Caki2 (cell line): ENCODE measurements at places on chromosomes 5 and 9. TPM values are rescaled to one million over a fixed set of nuclear protein-coding genes. Genes with fewer than 3 reads are reported as not detected.

Gene FAXDC2
- total RNA-seq, result 0.26 and 4.2 TPM in 2 replicates

Gene IFNA13
- not detected in 2 replicates for total RNA-seq

Gene LCN9
- total RNA-seq, result not detected in 2 replicates

Gene WDR38
- total RNA-seq, result not detected in 2 replicates

Gene GPRIN1
- 30.1 and 36.8 TPM in 2 replicates for total RNA-seq

Gene RGS7BP
- not detected in 2 replicates for total RNA-seq

Gene RANBP17
- 6.6 and 7.5 TPM in 2 replicates for total RNA-seq

Gene LEAP2
- total RNA-seq, result not detected in 2 replicates

Gene PCDHB14
- 0.29 and 7.7 TPM in 2 replicates for total RNA-seq

Gene ADAMTSL1
- not detected in 2 replicates for total RNA-seq

Gene C5orf58
- not detected in 2 replicates for total RNA-seq

- DNase-seq, result no peak
These were observed at the start of gene FAT2 for GRCh38 chr5:151591144-151591819. TSS of gene FAT2 (minus strand) at chr5:151591331. CDS start at chr5:151568931, 22,400 bp downstream.

- no peak for DNase-seq
These were observed 6.0 kb upstream of the TESK1 start for GRCh38 chr9:35598866-35599590.

DNA sequence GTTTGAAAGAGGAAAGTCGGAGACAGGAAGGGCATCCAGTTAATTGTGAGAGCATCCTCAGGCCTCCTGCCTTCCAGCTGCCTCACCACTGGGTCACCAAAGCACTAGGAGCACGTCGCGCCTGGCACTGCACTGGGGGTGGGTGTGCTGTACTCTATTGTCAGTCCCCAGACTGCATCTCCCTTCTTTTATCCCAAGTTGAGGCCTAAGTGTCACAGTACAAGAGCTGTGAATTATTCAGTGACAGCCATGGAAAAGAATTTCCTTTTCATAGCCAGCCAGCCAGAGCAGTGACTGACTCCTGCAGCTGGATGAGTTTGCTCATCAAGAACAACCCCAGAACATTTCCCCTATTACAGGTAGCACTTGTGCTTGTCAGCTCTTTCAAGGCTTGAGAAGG, 16.3 kb downstream of the CLTA start:
- DNase-seq, result no peak

DNA sequence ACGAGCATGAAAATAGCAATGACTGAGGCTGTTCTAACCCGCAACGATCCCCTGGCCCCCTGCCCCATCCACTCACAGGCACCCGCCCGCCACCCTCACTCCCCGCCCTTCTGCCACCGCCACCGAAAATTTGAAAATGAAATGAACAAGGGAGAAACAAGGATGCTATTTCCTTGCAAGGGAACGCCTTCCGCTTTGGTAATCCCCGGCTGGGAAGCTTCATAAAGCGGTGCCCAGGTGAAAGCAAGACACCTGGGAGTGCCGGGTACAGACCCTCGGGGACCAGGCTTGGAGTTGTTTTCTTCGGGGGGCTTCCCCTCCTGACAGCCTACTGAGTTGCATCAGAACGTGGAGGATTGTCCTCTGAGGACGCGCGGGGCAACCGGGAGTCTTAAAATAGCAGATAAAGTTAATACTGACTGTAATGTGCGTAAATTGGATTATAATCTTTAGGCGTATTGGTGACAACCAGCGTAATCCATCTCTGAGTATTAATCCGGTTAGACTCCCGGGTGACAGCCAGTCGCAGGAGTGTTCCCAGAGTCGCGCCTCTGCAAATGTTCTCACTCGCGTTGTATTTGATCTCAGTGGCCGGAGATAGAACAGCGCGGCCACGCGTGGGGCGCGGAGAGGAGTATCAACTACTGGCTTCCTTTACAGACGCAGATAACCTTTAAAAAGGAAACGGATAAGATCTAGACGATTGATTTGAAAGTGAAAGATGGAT, 885 bp upstream of the MLLT3 start:
- DNase-seq, result no peak

DNA sequence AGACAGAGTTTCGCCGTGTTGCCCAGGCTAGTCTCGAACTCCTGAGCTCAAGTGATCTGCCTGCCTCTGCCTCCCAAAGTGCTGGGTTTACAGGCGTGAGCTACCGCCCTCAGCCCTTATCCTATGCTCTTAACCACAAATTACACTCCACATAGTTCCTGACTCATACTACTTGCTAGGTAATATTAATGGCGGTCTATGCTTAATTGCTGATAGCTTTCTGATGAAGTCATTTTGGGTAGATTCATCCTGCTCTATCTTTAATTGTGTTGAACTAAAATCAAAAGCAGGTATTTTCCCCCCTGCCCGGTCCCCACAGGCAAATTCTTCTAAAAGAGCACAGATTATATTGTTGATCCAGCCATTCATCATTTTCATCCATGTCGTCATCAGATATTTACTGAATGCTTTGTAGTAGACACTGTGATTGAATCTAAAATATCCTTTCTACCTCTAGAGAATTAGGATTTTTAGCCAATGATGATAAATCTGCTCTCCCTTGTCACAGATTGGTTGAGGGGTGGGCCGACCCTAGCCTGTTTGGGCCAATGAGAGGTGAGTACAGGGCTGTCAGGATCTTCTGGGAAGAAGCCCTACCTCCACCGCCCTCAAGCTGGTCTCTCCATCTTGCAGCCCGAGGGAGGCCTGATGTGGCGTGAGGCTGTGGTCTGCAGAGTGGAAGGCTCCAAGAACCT, 144.8 kb downstream of the NR3C1 start:
- peak; percentile 53 for DNase-seq

GRCh38 chr9:126526218-126527108, 87.3 kb upstream of the LMX1B start:
- DNase-seq, result no peak

GRCh38 chr5:56152437-56152836, 80.7 kb downstream of the ANKRD55 start:
- no peak for DNase-seq

DNA sequence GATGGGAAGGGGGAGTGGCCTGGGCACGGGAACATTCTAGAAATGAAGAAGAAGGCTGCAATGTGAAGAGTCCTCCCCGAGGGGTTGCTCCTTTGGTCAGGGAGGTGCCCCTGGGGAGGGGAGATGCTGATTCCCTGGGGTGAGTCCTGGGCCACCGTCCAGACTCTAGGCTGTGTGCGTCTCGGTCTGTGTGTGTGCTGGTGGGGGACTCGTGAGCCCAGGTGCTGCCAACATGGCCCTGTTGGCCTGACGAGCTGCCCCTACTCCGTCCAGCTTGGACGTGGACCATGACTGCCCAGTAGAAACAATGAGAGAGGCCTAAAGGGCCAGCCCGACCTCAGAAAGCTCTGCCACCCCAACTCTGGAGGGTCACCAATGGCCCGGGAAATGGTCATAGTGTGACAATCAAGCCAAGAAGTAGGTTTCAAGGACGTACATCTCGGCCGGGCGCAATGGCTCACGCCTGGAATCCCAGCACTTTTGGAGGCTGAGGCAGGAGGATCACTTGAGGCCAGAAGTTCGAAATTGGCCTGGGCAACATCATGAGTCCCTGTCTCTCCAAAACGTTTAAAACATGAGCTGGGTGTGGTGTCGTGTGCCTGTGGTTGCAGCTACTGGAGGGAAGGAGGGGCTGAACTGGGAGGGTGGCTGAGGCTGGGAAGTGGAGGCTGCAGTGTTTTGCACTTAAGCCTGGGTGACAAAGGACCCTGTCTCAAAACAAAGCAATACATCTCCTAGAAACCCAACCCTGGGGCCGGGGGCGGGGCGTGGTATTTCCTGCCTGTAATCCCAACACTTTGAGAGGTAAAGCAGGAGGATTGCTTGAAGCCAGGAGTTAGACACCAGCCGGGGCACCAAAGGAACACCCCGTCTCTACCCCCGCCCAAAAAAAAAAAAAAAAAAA, 17.0 kb downstream of the LHX3 start:
- no peak for DNase-seq

- DNase-seq, result peak; percentile 3
These were observed 16.1 kb upstream of the MPDZ start for GRCh38 chr9:13295556-13295955.

GRCh38 chr9:95588724-95589588, 72.2 kb upstream of the PTCH1 start:
- DNase-seq, result peak; percentile 77

GRCh38 chr5:177490992-177491391, 6.4 kb downstream of the PDLIM7 start:
- no peak for DNase-seq

DNA sequence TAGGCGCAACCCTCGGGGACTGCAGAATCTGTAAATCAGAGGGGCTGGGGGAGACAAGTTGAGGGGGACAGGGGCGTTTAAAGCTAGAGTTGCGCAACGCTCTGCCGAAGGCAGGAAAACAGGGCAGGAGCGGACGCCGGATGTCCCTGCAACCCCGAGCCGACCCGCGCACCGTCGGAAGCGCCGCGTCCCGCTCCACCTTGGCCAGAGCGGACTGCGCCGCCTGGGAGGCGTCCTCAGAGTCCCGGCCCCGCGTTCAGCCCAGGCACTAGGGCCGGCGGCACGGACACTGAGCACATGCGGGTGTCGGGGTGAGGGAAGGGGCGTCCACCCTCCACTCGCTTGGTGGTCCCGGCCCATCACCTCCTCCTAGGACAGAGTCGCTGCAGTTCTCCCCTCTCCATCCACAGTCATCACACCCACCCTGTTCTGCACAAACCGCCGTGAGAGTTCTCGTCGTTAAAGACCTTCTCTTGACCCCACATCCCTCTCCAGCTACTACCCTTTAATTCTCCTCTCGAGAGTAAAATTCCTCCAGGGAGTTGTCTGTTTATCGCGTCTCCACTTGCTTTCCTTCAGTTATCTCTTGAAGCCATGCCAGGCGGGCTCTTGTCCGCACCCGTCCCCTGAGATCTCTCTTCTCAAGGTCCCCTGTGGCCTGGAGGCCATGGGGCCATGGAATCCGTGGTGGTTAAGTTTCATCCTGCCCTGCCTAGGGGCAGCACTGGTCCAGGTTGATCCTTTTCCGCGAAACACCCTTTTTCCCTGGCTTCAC, 796 bp upstream of the PDLIM7 start:
- DNase-seq, result no peak

- no peak for DNase-seq
These were observed 12.8 kb downstream of the FGFR4 start for GRCh38 chr5:177099422-177100093.

DNA sequence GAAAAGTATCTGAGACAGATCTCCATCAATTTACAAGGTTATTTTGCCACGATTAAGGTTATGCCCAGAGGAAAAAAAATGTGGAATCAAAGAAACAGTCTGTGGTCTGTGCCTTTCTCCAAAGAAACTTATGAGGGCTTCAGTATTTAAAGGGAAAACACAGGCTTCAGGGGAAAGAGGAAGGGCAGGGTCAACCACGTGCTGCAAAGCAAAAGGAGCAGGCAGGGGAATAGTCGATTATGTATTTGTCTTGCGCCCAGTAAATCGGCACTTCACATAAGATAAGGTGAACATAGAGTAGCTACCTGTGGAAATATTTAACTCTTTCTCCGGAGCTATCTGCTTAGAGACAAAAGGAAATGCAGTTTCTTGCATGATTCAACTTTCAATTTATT, 343.7 kb downstream of the RAB3C start:
- no peak for DNase-seq

DNA sequence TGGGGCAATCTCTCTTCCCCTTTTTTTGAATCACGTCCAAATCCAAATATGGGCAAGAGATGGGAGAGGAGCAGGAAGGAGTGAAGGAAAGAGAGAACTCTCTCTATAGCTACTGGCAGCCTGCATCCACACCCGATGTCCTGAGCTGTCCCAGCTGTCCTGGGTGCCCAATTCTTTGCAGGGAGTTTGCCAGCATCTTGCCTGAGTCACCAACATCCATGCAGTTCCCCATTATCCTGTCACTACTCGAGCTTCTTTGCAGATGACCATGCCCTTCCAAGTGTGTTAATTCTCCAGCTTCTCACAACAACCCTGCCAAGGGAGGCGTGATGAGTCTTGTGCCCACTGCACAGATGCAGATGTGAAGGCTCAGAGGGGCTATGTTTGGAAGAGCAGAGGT, 127.1 kb downstream of the NSG2 start:
- no peak for DNase-seq

DNA sequence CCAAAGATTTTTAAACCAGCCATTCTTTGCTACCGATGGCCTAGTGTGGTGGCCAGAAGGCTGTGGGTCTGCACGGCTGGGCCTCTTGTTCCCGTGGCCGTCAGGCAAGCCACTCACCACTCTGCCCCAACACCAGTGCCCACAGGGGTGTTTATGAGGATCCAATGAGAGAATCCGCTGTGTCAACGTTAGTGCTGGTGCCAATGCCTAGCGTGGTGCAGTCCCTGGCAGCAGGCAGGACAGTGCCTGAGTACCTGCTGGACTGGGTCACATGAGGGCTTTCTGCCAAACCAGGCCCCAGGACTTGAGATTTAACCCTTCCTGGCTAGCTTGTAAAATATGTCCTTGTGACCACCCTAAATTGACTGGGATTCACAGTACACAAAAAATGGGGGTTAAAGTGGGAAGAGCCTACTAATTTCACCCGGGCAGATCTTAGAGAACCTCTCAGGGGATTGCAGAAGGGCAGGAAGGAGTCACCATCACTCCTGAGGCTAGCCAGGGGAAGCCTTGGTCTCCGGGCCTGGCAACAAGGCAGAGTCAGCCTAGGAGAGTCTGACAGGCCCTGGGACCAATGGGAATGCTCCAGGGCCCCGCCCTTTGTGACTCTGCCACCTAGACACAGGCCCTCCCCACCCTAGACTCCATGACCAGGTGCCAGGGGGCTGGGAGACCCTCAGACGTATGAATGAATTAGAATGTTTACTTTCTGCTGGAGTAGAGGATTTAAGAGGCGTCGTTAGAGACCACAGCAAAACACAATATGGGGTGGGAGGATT, 63.2 kb upstream of the FSTL4 start:
- no peak for DNase-seq

GRCh38 chr9:89494199-89494598, 3.7 kb downstream of the SEMA4D start:
- no peak for DNase-seq

DNA sequence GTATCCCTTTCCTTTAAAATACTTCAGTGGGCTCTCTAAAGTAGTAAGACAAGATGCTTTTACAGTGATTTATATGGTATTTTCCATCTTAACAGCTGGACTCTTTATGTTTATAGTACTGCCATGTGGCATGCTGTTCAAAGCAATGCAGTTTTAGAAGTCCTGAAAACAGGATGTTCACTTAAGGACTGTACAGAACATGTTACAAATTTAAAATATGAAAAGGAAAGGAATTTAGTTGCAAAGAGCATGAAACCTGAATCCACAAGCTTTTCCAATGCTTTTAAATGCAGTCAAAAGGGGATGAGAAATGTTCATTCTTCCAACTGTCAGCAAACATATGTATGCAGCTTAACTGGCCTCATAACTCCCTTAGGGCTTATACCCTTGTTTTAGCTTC, 580.2 kb downstream of the EFNA5 start:
- no peak for DNase-seq

DNA sequence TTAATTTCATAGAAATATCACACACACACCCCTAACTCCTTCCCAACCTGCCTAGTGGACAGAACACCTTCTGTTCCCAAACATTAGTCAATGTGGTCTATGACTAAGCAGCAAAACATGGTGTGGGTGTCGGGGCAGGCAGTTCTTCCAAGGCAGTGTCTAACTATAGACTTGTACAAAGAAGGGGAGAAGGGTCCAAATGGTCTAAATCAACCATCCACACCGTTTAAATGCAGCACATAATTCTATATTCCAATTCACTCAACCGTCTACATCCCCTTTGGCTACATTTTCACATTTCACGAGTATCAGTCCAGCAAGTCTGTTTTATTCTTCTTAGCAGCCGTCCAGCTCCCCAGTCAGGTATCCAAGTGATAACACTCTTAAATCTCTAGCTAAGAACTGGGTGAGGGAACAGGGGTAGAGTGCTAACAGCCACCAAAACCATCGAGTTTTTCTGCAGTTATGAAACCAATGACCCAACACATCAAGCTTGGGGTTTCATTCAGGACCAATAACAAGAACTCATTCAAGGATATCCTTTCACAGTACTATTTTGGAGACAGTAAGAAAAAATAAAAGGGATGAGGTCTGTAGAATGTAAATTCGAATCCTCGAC, 3.3 kb downstream of the ZNF608 start:
- DNase-seq, result peak; percentile 77
